Cardiac muscle cell (in vitro differentiated cells and primary cell): ENCODE measurements at places on chromosomes 12 and 14. TPM values are rescaled to one million over a fixed set of nuclear protein-coding genes. Genes with fewer than 3 reads are reported as not detected.

DNA sequence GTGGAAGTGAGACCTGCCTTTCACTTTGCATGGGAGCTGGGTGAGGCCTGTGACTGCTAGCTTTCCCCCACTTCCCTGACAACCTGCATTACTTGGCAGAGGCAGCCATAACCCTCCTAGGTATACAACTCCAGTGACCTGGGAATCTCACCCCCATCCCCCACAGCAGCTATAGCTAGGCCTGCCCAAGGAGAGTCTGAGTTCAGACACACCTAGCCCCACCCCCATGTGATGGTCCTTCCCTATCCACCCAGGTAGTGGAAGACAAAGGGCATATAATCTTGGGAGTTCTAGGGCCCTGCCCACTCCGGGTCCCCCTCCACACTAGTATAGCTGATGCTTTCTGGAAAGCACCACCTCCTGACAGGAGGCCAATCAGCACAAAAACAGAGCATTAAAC, 6.3 kb upstream of the STRAP start:
- DNase-seq, result no peak

GRCh38 chr12:102365365-102365764, 115.0 kb downstream of the IGF1 start:
- DNase-seq, result no peak

The SMIM41 gene
- total RNA-seq, result not detected in 2 replicates

The COPS7A gene
- total RNA-seq, result 71.0 and 82.1 TPM in 2 replicates

DNA sequence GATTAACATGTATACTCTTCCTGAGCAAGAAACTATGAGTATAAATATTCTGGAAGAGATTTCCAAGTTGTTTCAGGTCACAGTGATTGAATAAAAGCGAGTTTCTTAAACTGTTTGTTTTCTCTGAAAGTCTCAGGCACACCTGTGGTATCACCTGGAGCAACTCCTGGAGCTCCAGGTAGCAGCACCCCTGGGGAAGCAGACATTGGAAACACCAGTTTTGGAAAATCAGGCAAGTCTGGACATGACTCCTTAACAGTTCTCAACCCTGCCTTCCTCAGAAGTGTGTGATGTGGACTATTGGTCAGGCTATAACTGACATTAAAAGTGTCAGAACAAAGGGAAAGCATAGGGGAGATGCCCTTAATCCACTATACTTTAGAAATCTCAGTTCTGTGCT, 217.6 kb upstream of the CNTN1 start:
- no peak for DNase-seq

DNA sequence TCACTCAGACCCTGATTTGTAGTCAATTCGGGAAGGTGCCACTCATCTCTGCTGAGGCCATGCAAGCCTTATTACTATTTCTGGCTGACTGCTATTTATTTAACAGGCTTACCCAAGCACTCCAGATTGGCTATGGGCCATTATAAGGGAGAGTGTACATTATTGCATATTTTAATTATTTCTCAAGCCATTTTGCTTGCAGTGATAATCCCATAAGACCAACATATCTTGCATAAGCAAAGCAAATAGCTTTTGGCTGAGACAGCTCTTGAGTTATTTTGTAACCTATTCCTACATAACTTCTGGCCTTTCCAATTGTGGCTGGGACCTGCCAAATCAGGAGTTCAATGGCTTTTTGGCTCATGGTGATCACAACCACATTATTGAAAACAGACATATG, 509.6 kb upstream of the USP15 start:
- DNase-seq, result no peak

GRCh38 chr14:83842547-83842946, 1687.4 kb upstream of the FLRT2 start:
- DNase-seq, result no peak

DNA sequence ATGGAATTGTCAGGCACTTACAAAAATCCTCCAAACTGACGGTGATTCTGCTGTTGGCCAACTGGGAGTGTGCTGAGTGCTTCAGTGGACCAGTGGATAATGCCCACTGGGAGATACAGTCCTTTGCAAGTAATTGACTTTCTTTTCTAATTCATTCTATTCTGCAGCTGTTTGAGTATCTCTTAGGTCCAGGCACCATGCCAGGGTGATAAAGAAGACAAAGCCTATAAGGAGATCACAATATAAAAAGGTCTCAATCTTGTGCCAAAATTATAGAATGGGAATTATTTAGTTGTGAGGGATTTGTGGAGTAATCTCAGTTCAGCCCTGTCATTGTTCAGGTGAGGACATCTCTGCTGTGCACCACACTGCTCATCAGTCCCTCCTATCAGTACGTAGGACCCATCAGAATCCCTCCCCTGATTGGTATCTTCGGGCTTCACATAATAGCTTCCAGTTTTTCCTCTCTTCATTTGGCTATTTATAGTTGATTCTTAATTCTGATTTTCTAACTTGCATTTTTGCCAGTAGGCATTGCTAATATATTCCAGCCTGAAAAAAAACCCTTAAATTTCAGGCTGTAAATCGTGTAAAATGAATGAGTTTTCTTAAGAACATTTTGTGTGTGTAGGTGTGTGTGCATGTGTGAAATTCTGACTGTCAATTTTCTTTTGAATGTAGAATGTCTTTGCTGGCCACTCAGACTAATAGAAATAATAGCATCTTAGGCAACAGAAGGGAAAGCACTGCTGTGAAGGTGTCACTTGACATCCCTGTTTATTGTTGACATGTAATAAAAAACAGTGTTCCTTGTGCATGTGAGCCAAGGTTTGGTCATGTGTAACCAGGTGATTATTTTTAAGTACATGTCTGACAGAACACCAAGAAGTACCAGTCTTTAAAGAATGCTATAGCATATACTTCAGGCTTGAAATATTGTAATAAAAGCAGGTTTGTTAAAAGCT, 457.6 kb upstream of the RGS6 start:
- DNase-seq, result no peak
